Activated CD4-positive, alpha-beta T cell treated with anti-CD3 and anti-CD28 coated beads for 36 hours (primary cell): ENCODE measurements at places on chromosomes 3 and 15. TPM values are rescaled to one million over a fixed set of nuclear protein-coding genes. Genes with fewer than 3 reads are reported as not detected.

GRCh38 chr3:71581457-71582035 lies 2.0 kb downstream of the FOXP1 start:
- no peaks in the 10 kb centered on the region for H3K27me3 ChIP-seq
- peaks cover 49% of the 10 kb centered on the region for H3K4me1 ChIP-seq
- H3K36me3 ChIP-seq: peaks cover 17% of the 10 kb centered on the region
- peak overlapping the region; percentile 91 for H3K4me3 ChIP-seq
- peak; percentile 57 for DNase-seq

DNA sequence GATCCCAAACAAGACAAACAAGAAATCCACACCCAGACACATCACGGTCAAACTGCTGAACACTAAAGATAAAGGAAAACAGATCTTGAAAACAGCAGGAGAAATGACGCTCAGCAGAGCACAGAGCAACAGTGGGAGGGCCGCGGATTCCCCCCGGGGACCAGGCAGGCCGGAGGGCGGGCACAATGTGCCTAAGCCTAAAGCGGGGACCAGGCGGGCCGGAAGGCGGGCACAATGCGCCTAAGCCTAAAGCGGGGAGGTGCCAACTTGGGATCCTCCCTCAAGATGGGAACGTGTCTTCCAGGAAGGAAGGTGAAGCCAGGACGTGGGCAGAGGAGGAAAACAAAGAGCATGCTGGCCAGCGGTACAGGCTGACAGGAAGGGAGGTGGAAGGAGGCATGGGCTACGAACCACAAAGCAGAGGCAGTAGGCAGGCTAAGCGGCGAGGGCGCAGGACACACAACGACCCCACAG lies 31.1 kb downstream of the CYFIP1 start:
- H3K27me3 ChIP-seq: peaks cover 14% of the 10 kb centered on the region
- no peaks in the 10 kb centered on the region for H3K36me3 ChIP-seq
- H3K27ac ChIP-seq: no peak overlapping the region
- H3K4me1 ChIP-seq: peaks cover 12% of the 10 kb centered on the region
- peak overlapping the region; percentile 28 for H3K4me3 ChIP-seq
- peak; percentile 38 for DNase-seq

Gene SKOR1
- total RNA-seq: 0.18 TPM

DNA sequence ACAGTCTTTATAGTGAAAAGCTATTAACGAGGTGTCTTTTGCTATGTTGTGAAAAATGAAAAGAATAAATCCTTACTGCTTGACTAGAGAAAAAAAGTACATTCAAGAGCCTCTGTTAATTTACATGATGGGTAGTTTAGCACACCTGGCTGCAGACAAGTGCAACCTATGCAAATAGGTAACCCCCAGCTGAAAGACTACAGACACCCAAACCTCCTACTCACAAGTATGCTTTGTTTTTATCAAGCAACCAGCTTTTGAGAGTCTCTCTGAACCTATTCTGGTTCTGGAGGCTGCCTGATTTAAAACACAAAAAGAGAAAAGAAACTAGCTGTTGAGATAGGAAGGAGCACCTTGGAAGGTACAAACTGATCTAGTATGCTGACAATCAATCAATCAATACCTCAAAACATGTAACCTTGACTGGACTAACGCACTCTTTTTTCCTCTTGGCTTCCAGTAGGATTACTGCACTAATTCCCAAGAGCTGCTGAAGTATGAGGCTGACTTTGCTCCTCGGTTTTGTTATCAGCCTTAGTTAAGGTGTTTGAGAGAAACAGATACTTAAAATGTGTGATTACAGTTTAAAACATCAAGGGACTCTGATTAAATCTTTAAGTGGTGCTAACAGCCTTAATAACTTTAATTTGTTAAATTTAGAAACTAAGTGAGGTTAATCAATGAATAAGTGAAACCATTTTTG lies 63.6 kb downstream of the OSBPL10 start:
- no peaks in the 10 kb centered on the region for H3K27me3 ChIP-seq
- H3K4me3 ChIP-seq: no peak overlapping the region
- peaks cover 23% of the 10 kb centered on the region for H3K4me1 ChIP-seq
- H3K27ac ChIP-seq: peak overlapping the region; percentile 58
- H3K36me3 ChIP-seq: peaks cover 9% of the 10 kb centered on the region

Gene GUCA1C
- not detected for total RNA-seq
